DMS79 treated with DMSO at 0.1 percent for 48 hours (cell line): ENCODE measurements at places on chromosomes 1 and 21.

DNA sequence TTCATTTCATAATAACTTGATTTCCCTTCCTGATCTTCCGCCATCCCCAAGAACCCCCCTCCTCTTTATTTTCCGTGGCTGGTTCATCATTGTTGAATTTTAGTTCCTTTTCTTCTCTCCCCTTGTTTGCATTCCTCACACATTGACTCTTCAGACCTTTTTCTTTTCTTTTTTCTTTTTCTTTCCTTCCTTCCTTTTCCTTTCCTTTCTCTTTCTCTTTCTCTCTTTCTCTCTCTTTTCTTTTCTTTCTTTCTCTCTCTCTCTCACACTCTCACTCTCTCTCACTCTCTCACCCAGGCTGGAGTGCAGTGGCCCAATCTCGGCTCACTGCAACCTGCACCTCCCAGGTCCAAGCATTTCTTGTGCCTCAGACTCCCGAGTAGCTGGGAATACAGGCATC is 231.3 kb downstream of the FMN2 start:
- DNase-seq: no peak

- DNase-seq: no peak
Measured at GRCh38 chr21:46077674-46078101, 20.2 kb upstream of the COL6A2 start.

- no peak for DNase-seq
Measured at GRCh38 chr1:160708801-160709200, 2.8 kb downstream of the CD48 start.

- DNase-seq: no peak
Measured at GRCh38 chr1:17340358-17340757, 31.6 kb upstream of the PADI6 start.
